ENCODE measurements at places on chromosomes 16 and 17. TPM values are rescaled to one million over a fixed set of nuclear protein-coding genes. Genes with fewer than 3 reads are reported as not detected.
A peak's percentile ranks its signal among the peaks of the same experiment; 100 is the strongest.

DNA sequence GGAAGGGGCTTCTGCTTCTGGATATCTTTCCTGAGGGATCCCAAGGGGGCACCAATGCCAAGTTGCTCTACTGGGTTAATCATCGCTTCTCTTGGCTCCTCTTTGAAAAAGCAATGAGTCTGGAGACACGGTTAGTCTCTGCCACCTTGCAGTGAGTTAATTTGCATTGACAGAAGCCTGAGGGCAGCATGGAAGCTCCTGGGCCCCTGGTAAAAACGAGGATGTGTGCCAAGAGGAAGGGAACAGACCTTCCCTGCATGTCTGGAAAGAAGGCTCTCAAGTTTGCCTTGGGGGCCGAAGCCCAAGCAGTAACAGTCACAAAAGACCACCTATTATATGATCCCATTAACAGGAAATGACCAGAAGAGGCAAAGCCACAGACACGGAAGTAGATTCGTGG lies 86.7 kb downstream of the IRX5 start:
- no peaks in the 10 kb centered on the region for H3K4me1 ChIP-seq
- peaks cover 4% of the 10 kb centered on the region for H3K27me3 ChIP-seq
- no peaks in the 10 kb centered on the region for H3K36me3 ChIP-seq
- H3K27ac ChIP-seq, result no peak overlapping the region
- no peak for DNase-seq
- H3K4me3 ChIP-seq, result no peak overlapping the region

- no peak overlapping the region for H3K27ac ChIP-seq
- H3K4me3 ChIP-seq, result no peak overlapping the region
- H3K27me3 ChIP-seq, result peaks cover 7% of the 10 kb centered on the region
- H3K36me3 ChIP-seq, result no peaks in the 10 kb centered on the region
Measured at GRCh38 chr16:23195366-23195978, 12.9 kb downstream of the SCNN1G start.

GRCh38 chr16:13421726-13422125 lies 498.2 kb upstream of the ERCC4 start:
- no peak overlapping the region for H3K27ac ChIP-seq
- no peak overlapping the region for H3K4me3 ChIP-seq
- DNase-seq, result no peak
- H3K27me3 ChIP-seq, result no peaks in the 10 kb centered on the region

DNA sequence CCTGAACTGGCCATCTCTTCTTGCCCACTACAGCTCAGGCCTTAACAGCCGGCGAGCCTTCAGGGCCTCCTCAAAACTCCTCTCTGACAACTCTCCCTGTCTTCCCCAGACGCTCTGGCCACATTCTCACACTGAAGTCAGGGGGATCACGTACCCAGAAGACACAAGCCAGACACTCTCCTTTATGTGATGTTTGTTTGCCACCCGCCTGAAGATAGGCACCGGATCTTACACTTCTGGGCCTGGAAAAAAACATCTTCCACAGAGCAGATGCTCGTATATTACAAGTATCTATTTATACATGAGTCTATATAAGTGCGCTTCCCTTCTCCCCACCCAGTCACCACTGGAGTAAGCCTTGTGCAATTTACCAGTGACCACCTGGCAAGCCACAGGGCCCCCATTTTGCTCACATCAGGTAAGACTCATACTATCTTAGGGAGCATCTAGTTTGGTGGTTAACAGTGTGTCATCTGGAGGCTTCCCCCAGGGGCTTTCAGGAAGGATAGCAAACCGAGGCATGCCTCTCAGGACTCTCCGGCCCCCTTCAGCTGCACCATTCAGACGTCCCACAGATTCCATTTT lies 349.4 kb downstream of the SOX9 start:
- no peaks in the 10 kb centered on the region for H3K27me3 ChIP-seq
- no peaks in the 10 kb centered on the region for H3K36me3 ChIP-seq
- H3K4me3 ChIP-seq, result no peak overlapping the region
- no peak overlapping the region for H3K27ac ChIP-seq

The MYH2 gene
- not detected for total RNA-seq

The ADORA2B gene
- not detected for total RNA-seq

- no peak overlapping the region for H3K4me3 ChIP-seq
- no peaks in the 10 kb centered on the region for H3K27me3 ChIP-seq
- no peaks in the 10 kb centered on the region for H3K4me1 ChIP-seq
Measured at GRCh38 chr17:71409137-71409536, 711.7 kb upstream of the SOX9 start.

DNA sequence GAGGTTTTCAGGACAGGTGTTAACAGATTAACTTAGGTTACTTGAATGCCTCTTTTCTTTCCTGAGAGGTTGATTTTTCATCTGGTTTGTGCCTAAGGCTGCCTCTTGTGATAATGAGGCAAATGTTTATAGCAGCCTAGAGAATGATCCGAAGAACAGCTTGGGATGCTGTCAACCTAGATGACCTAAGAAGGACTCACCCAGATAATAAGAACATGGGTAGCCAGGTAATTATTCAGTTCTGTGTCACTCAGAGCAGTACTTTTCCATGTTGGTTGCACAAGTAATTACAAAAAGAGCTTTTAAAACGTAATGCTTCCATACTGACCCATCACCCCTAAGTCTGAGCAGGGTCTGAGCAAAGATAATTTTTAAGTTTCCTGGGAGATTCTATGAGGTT lies 60.3 kb downstream of the CHD9 start:
- no peak overlapping the region for H3K4me3 ChIP-seq
- no peaks in the 10 kb centered on the region for H3K36me3 ChIP-seq
- no peaks in the 10 kb centered on the region for H3K27me3 ChIP-seq
- H3K27ac ChIP-seq, result no peak overlapping the region

The SLC38A8 gene
- total RNA-seq, result not detected

The PNMT gene
- total RNA-seq, result not detected

The DHX8 gene
- 88.8 TPM for total RNA-seq

DNA sequence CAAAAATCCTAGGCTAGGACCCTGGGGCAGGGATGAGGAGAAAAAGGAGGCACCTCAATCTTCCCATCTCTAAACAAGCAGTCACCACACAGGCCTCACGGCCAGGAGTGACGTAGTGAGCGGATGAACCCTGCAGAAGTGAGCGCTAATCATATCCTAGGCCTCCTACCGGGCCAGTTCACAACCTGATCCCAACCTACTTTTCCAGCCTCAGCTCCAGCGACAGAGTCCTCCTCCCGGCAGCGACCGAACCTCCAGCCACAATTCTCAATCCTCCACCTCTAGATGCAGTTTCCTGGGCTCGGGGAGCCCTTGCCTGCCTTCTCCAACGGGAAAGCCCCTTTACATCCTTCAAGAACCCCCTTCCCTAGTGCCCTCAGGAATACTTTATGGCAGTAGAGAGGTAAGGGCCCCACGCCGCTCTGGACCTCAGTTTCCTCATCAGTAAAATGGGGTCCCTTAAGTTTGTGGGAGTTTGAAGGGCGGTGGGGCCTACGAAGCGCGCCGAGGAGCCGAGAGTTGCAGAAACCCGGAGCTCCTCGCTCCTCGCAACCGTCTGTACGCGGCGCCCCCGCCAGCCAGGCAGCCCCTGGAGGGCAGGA lies 1.4 kb downstream of the ZNF668 start:
- peak overlapping the region; percentile 95 for H3K27ac ChIP-seq
- H3K36me3 ChIP-seq, result peaks cover 15% of the 10 kb centered on the region
- no peaks in the 10 kb centered on the region for H3K27me3 ChIP-seq
- H3K4me1 ChIP-seq, result peaks cover 35% of the 10 kb centered on the region
- DNase-seq, result peak; percentile 54

- no peaks in the 10 kb centered on the region for H3K27me3 ChIP-seq
- no peaks in the 10 kb centered on the region for H3K36me3 ChIP-seq
- no peak for DNase-seq
- no peak overlapping the region for H3K4me3 ChIP-seq
- H3K27ac ChIP-seq, result no peak overlapping the region
Measured at GRCh38 chr16:20683812-20684211, 13.7 kb downstream of the ACSM1 start.

DNA sequence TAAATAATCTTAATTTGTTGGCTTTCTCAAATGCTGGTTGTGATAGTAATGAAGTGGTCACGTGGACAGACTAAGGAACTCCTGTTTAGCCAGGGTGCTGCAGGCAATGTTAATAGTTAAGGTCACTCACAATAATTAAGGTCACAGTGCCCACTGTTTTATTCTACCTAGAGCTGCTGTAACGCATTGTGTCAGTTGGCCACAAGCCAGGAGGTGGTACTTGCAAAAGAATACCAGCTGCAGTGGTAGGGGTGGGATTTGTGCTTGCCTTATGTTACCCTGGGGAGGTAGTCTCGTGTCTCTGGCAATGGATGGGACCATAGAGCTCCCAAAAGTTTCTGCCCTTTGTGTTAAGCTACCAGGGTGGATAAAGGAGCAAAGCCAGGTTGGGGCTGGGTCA lies 969.1 kb upstream of the CDH8 start:
- H3K4me1 ChIP-seq, result no peaks in the 10 kb centered on the region
- no peak for DNase-seq
- no peak overlapping the region for H3K27ac ChIP-seq
- no peak overlapping the region for H3K4me3 ChIP-seq

DNA sequence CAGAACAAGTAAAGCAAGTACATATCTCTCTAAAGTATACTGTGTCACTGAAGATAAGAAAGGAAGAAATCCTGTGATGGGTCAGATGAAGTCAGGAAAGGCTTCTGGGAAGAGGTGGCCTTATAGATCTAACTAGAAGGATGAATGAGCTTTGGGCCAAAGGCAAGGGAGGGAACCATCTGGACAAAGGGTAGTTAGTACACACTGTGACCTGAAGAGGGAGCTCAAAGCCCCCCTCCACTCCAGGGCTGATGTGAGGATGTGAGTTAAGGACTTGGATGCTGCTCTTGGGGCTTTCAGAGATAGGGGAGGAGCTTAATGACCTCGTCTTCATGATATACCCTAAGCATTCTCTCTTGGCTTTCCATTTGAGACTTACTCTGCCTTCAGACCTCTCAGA lies 185.3 kb upstream of the CACNG3 start:
- H3K36me3 ChIP-seq, result peaks cover 3% of the 10 kb centered on the region
- H3K27me3 ChIP-seq, result no peaks in the 10 kb centered on the region
- H3K27ac ChIP-seq, result no peak overlapping the region
- H3K4me3 ChIP-seq, result no peak overlapping the region
- peaks cover 18% of the 10 kb centered on the region for H3K4me1 ChIP-seq

DNA sequence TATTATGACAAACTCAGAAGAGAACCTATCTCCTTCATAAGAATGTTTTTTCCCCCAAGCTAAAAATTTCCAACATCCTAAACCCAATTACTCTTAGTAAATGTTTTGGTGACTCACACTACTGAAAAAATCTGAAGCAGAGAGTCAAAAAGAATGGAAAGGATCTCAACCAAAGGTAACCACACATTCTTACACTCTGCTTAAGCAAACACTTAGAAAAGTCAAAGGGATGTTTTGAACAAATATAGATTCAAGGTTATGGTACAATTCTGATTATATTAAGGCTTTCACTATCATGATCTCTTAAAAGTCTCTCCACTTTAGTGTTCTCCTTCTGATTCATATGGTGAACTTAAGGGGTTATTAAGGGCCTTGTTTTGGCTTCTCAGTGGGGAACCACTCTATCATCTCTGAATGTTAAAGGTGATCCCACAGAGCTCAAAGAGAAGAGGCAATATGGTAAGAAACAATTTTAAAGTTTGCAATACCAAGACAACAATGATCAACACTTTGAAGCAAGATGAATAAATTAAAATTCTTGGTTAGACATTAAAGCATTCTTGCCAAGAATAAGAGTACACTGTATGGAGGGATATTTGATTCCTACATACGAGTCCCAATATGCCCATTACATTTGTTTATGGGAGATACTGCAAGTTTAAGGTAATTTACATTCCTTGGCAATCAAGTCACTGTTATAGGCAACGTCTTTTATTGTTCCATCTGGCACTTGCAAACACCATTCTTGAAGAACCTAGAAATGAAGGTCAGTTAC lies 69.2 kb downstream of the CDC27 start:
- H3K27me3 ChIP-seq, result no peaks in the 10 kb centered on the region
- H3K4me3 ChIP-seq, result no peak overlapping the region
- DNase-seq, result no peak
- H3K27ac ChIP-seq, result no peak overlapping the region

The GRAP gene
- total RNA-seq, result 20.4 TPM

The TBX6 gene
- 0.42 TPM for total RNA-seq

DNA sequence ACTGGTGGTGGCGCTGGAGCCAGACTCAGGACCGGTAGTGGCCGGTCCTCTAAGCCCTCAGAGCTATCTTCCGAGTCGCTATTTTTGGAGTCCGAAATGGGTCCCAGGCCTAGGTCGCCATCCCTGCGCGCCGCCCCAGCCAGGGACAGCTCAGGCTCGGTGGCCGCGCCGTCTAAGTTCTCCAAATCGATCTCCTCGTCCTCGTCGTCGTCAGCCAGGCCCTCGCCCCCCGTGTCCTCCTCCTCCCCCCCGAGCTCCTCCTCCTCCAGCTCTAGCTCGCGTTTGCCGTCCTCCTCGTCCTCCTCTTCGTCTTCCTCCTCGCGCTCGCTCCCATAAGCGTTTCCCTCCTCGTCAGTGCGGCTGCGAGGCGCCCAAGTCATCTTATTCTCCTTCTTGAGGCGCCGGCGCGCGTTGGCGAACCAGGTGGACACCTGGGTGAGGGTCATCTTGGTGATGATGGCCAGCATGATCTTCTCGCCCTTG lies 1.6 kb downstream of the IRX3 start:
- no peak for DNase-seq
- no peak overlapping the region for H3K27ac ChIP-seq
- no peak overlapping the region for H3K4me3 ChIP-seq

The ZNF469 gene
- total RNA-seq, result 0.75 TPM

The RNF227 gene
- total RNA-seq, result 3.2 TPM

The TNS4 gene
- total RNA-seq, result 4.2 TPM

- no peaks in the 10 kb centered on the region for H3K36me3 ChIP-seq
- H3K27me3 ChIP-seq, result no peaks in the 10 kb centered on the region
- no peak overlapping the region for H3K4me3 ChIP-seq
- H3K4me1 ChIP-seq, result peaks cover 17% of the 10 kb centered on the region
Measured at GRCh38 chr17:72631568-72631948, 460.9 kb downstream of the SLC39A11 start.

The PCTP gene
- total RNA-seq, result 1.2 TPM

DNA sequence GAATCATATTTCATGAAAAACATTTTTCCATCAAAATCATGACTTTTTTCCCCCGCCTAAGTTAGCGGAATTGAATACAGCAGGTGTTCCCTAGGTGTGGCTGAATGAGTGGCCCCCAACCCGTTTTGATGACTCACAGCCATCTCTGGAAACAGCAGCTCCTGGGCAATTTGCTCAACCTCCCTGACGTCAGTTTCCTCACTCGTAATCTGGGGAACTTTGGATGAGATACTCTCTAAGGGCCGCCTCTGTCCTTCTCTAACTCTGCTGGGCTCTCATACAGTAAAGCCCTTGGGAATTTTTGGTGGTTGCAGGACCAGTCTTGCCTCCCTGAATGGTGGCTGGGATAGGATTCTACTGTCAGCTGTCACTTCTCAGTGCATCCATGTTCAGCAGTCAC lies 11.6 kb upstream of the NTN1 start:
- H3K27ac ChIP-seq, result no peak overlapping the region
- no peaks in the 10 kb centered on the region for H3K4me1 ChIP-seq
- no peak for DNase-seq

GRCh38 chr16:28985211-28986041 lies 574 bp downstream of the LAT start:
- peaks cover 71% of the 10 kb centered on the region for H3K4me1 ChIP-seq
- no peaks in the 10 kb centered on the region for H3K27me3 ChIP-seq
- H3K4me3 ChIP-seq, result peak overlapping the region; percentile 99

- H3K36me3 ChIP-seq, result no peaks in the 10 kb centered on the region
- H3K27ac ChIP-seq, result no peak overlapping the region
Measured at GRCh38 chr16:49548325-49548970, 174.8 kb downstream of the C16orf78 start.

The C17orf107 gene
- total RNA-seq, result 30.5 TPM

- H3K4me3 ChIP-seq, result no peak overlapping the region
- DNase-seq, result no peak
- no peaks in the 10 kb centered on the region for H3K27me3 ChIP-seq
- H3K36me3 ChIP-seq, result no peaks in the 10 kb centered on the region
- H3K4me1 ChIP-seq, result no peaks in the 10 kb centered on the region
Measured at GRCh38 chr16:7025616-7026190, 306.9 kb upstream of the RBFOX1 start.

Measured in CD4-positive, alpha-beta T cell (primary cell).